ENCODE measurements at places on chromosomes 3 and 15.

GRCh38 chr3:188421151-188421821, 267.3 kb downstream of the LPP start:
- no peak for DNase-seq

DNA sequence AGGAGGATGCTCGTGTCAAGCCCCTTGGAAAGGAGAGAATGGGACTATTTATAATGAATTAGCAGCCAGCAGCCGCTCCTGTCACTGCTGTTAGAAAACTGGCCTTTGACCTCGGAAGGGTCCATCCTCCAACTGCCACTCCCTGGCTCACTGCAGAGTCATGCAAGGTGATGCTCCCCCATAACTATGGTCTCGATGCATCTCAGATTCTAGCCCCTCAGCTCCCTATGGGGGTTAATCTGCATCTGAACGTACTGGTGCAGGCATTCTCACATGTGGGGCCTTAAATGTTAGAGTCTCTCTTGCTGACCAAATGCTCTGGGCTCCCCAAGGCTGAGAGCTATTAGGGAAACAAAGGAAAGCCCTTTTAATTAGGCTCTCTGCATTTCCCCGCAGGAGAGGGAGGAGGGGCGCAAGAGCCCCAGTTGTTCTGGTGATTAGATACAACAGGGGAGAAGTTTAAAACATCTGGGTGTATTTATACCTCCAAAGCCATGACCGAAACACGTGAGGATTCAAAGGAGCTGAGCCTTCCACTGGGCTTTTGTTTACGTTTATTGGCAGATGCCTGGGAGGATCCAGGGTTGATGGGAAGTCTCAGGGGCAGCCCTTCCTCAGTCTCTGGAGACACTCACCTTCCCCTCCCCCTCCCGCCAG, 182.5 kb downstream of the OPA1 start:
- DNase-seq: no peak

GRCh38 chr3:120864541-120864940, 43.5 kb upstream of the STXBP5L start:
- DNase-seq: no peak

GRCh38 chr3:171293142-171293782, 166.9 kb downstream of the TNIK start:
- no peak for DNase-seq

GRCh38 chr15:89760303-89761008, 9.4 kb upstream of the MESP1 start:
- peak; percentile 37 for DNase-seq

DNA sequence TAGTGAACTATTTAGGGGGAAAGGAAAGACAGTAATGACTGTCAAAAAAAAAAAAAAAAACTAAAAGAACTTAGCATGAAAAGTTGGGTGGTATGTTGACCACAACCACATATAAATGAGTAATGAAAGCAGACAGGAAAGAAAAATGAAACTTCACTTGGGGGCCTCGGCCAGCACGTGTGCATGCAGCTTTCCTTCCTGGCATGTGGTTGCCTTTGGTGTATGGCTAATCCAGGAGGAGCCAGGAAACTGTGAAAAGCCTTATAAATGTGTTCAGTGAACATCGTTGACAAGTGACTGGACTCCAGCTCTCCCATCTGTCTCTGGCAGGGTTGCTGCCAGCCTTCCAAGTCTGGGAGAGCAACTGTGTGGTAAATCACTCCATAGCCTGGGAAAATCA, 195.1 kb downstream of the DTWD1 start:
- no peak for DNase-seq
